CD8-positive, alpha-beta T cell (primary cell): ENCODE measurements at places on chromosomes 5 and 9.
A peak's percentile ranks its signal among the peaks of the same experiment; 100 is the strongest.

DNA sequence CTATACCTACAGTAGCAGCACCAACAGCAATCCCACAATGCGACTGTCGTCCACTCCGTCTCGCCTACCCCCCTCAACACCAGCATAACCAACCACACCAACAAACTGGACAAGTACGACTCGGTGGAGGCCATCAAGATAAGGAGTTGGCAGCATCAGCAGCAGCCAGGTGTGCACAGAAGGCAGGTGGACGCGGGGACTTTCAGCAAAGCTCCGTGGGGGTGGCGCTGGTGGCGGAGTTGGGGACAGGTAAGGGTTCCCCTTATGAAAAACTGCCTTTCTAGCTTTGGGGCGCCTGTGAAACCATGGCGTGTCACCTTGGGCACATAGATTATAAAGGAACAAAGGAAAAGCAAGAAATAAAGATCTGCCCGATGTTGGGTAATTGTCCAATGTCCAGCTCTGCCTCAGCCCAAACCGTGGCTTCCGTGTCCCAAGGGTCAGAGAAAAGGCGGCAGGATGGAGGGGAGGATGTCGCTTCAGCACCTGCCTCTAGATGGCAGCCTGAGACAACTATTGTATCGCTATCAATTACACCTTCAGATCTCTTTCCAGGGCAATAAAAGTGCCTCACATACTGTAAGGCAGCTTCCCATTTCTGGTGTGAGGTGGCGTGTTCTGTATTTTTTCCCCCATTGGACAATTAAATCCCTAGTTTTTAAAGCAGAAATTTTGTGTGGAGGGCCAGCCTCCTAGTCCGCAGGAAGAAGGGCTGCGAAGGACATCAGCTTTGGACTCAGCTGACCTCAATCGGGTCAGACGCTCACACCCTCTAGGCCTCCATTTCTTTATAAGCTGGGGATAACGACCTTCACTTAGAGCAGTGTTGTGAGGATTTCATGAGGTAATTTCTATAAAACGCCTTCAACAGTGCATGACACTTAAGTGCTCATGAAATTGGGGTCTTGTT is 58.8 kb downstream of the MTRR start:
- no peak for DNase-seq

DNA sequence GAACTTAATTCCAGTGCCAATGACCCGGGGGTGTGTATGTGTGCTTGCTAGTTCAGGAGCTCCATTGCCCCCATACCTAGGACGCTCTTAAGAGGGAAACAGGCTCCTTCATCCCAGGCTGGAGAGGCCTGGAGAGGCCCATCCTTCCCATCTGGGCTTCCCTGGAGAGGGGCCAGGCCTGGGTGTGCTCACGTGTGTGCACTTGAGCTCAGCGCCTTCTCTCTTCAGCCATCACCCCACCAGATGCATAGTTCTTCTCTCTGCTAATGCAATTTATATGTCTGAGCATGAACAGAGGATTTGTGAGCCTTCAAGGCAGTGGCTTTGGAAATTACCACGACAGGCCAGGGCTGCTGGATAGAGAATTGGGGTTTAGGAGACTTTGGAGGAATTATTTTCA is 48.6 kb upstream of the SHB start:
- no peak for DNase-seq

GRCh38 chr9:13811876-13812275 is 502.1 kb downstream of the NFIB start:
- DNase-seq = no peak

GRCh38 chr5:108688485-108688884 is 59.2 kb upstream of the FER start:
- no peak for DNase-seq

DNA sequence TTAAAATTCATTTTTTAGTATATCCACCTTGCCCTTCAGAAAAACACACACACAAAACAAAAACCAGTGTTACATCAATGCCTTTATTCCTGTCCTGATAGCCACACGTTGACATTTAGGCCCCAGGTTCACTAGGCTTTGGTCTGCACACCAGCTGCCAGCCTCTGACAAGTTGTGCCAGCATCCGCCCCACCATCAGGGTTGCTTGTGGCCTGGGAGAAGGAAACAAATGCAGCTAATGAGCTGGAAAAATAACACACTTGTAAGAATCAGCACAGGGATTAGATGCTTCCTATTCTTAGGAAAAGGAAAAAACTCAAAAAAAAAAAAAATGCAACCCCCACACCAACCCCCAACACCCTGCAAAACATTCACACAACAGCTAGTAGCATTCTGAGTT is 404.0 kb upstream of the GRIA1 start:
- DNase-seq = no peak

DNA sequence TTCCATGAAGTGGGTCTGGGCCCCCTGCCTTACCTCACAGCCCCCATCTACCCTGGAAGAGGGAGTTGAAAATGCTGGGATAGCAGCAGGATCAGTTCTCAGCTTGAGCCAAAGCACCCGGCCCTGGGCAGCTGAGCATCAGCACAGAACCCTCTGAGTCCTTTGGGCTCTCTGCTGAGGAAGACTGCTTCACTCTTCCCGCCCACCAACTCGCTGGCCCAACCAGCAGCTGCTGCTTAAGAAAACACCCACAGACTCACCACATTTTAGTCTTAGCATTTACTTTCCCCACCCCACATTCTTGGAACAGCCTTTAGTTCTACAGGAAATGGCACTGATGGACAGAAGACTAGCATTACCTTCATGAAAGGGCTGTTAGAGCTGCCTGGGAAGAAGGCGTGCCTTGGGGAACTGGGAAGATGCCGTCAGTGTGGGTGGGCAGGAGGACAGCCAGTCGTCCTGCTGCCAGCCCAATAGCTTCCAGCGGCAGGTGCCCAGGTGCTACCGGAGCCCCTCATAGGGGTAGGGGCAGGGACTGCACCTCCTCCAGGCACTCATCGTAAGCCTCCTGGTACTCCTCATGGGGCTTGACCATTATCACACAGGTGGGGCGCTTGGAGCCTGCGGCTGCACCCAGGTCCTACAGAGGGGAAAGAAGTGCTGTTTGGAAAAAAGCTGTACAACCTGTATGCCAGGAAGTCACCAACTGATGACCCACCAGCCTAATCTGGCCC is 4.3 kb downstream of the NHP2 start:
- no peak for DNase-seq

- no peak for DNase-seq
Observed at GRCh38 chr5:11397549-11397948, 506.7 kb downstream of the CTNND2 start.

GRCh38 chr5:132433141-132433540 is 57.4 kb downstream of the IRF1 start:
- no peak for DNase-seq

- no peak for DNase-seq
Observed at GRCh38 chr5:141737535-141737934, 55.5 kb upstream of the ARAP3 start.

GRCh38 chr5:60541980-60542379 is 158.0 kb downstream of the DEPDC1B start:
- no peak for DNase-seq

DNA sequence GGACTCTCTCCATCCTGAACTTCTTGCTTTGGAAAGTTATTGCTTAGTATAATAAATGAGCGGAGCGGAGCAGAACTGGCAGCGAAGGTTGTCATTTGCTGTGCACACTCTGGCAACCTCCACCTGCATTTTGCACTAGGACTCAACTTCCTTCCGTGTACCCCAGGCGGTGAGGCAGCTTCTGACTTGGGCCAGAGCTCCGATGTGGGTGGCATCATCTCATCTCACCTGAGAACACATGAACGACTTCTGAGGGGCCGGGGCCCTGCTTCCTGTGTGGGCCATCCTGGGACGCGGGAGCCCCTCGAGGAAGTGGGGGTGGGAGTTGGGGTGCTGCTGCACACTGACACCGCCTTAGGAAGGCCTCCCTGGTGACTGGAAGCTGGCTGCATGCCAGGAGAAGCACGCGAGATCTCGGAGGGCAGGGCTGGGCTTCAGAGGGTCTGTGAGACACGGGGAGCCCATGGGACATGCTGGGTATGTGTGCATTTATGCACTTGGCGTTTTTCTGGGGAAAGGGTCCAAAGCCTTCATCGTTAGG is 56.5 kb upstream of the COL5A1 start:
- DNase-seq = no peak

GRCh38 chr9:83315649-83316048 is 222.6 kb downstream of the FRMD3 start:
- no peak for DNase-seq

DNA sequence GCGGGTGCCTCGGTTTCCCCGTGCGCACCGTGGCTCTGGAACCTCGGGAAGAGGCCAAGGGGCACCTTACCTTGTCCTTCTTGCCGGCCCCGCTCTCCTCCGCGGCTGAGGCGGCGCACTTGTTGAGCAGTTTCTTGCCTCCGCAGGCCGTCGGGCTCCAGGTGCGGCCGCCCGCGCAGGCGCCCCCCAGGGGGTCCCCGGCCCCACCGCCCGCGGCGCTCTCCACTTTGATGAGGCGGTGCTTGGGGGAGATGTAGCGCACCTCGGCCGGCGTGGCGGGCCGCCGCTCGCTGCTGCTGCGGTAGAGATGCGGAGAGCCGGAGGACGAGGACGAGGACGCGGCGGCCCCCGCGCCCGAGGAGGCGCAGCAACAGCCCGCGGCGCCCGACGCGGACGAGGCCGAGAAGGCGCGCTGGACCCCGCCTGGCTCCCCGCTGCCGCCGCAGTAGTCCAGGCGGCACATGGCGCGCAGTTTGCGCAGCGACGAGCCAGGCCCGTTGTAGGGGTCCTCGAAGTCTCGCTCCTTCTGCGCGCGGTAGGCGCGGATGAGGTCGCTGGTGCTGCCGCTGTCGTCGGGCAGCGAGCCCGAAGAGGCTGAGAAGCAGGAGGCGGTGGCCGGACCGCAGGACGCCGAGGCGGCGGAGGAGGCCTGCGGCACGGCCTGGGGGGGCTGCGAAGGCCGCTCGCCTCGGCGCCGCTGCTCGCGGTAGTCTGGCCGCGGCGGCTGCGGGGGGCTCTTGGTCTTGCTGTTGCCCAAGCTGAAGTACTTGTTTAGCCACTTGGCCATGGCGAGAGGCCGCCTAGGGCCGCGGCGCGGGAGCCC is 957 bp downstream of the SHB start:
- DNase-seq = peak; percentile 12
